NCI-H446 treated with DMSO at 0.1 percent for 48 hours (cell line): ENCODE measurements at places on chromosomes 2 and 18.

GRCh38 chr18:13581496-13582177 lies 144.7 kb downstream of the FAM210A start:
- DNase-seq = no peak

DNA sequence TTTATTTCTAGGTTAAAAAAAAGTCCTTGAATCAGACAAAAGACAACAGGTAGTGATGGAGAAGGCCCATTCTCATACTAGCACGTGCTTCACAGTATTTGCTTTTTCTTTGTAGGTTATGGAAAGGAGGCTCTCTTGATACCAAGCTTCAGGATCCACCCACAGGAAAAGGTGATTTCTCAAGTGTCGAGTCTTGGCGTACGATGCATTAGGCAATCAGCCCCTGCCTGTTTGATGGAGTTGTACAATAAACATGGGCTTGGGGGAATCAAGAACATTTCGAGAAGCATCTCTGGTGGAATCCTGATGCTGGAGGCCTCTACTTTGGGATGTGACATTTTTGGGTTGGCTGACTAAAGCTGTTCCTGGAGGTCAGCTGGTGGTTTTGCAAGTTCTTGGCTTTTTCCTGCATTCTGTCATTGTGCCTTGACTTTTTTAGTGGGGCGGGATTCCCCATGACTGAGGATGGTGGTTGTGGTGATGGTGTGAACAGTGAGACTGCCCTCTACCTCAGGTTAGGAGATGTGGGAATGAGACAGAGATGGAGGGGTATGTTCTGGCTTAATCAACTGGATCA lies 231.5 kb upstream of the SPRED2 start:
- DNase-seq = no peak

DNA sequence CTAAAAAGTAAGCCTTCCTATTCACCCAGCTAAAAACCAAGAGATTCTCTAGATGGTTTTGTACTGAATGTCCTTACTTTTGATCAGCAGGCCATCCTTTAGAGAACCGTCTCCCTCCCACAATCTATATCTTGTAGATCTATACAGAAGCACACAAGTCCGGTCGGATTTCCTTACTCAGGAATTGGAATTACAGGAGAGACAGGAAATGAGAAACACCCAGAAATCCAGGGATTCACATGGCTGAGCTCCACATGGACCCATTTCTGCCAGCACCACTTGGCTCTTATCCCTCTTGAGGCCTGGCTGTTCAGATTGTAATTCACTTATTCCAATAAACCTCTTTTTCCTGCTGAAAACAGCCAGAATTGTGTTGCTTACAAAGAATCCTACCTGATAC lies 4.5 kb downstream of the OLA1 start:
- no peak for DNase-seq

DNA sequence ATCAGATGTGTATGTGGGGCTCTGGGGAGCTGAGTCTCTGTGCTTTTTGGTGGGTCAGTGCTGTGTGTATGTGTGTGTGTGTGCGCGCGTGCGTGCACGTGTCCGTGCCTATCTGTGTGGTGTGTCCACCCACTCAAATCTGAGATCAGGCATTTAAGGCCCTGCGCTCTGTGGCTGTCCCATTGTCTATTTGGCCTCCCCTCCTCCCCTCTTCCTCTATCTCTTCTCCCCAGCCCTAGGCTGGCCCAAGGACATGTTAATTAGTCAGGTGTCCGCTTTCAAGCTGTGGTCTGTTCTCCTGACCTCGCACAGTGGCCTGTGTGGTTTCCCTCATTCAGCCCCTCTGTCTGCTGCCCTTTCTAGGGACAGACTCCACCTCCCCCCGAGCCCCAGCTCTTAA lies 136.4 kb downstream of the DYSF start:
- DNase-seq = no peak

- peak; percentile 19 for DNase-seq
Observed at GRCh38 chr2:66733364-66733999, 298.6 kb downstream of the MEIS1 start.

GRCh38 chr2:25098056-25098455 lies 56.2 kb downstream of the EFR3B start:
- no peak for DNase-seq

DNA sequence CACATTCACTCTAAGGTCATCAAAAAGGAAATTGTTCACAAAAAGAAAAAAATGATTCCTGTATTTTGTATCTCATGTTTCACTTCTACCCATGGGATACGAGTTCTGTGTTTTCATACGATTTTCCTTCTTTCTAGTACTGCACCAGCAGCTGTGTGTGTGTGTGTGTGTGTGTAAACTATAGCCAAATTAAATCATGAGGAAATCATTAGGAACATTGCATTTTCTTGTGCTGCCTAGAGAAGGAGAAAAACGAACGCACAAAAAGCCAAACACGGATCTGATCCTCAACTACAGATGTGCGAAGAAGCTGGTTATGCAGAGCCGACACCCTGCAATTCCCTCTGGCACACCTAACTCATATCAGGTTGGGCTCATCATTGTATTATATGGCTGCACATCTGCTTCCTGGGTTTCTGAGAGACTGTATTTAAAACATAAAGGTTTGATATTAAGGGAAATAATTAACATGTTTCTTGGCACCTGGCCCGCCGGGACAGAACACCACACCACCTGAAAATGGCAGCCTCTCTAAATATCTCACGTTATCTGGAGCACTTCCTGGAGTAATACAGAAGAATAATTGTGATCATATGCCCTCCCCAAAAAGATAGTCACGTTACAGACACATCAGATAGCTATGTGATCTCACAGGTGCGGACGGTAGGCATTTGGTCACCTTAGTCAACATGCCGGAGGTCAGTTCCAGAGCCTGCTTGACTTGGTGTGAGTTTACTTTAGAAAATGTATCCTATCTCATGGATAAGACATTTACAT lies 586.3 kb upstream of the SALL3 start:
- no peak for DNase-seq

GRCh38 chr2:23487735-23488492 lies 102.9 kb downstream of the KLHL29 start:
- DNase-seq = no peak

DNA sequence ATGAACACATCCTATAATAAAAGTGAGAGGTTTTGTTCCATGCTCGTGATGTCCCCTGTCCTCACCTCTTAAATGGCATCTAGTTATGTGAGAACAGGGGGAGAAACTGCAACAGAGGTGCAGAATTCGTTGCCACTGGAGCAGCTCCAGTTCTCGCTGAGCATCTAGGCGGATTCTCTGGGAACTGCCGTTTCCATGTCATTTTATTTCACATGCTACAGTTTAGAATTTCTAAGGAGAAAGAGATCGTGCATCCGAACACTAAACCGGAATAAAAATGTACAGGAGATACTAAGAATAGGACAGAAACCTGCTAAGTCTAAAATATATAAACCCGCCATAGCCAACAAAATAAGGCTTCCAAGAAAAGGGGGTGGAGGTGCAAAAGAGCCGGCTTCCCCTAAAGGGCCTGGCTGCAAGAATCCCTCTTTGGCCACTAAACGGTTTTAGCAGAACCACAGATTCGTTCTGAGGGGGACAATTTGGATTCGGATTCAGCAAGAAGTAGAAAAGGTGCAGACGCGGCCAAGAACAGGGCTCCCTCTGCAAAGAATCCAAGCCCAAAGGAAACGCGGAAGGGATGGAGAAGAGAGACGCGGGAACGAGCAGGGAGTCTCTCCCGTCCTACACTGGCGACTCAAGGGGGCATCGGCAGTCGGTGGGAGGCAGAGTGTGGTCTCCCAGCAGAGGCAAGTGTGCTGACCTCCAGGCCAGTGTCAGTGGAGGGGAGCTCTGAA lies 1.3 kb downstream of the TMEM163 start:
- DNase-seq = no peak
